ENCODE measurements at places on chromosomes 6 and 20.

GRCh38 chr6:42984001-42984923 lies at the start of gene PPP2R5D:
Gene PPP2R5D, plus strand, starts transcription at chr6:42984570. Its CDS starts 108 bp downstream, at chr6:42984678.
- peak; percentile 95 for DNase-seq

- DNase-seq = no peak
These were observed 705 bp upstream of the UTRN start for GRCh38 chr6:144284478-144284782.

DNA sequence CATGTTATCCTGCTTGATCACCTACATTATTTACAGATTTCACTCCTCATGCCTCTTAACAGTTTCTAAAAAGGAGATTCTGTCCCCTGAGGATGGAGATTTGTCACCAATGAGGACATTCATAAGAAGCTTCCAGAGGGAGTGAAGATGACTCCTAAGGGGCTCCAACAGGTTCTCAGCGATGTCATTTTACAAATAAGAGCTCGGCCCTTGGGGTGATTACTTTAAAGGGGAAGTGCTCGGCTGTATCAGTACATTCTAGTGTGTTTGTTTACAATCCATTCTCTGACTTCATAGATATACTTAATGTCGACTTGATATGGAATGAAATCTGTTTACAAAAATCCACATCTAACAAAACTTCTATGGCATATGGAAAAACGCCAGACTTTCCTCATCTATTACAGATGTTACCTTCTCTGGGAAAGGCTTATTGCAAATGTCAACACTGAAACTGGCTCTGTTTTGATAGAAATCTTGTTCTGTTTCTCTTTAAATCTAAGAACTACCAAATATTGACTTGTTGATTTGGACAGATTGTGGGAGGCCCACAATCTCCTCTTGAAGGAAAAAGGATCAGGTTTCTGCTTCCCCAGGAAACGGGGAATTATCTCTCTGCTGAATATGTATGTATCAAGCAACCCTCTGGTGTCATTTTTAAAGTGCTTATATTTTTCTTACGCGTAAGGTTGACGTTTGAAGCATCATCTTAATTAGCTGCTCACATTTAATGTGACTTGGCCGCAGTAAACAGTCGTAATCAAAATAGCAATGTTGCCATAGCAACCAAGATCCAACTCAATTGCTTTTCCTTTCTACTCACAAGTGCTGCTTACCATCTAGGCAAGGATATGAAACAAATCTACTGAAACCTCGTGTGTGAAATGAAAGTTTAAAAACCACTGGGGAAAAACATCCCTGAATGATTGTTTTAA lies 95.7 kb downstream of the SHLD1 start:
- no peak for DNase-seq

DNA sequence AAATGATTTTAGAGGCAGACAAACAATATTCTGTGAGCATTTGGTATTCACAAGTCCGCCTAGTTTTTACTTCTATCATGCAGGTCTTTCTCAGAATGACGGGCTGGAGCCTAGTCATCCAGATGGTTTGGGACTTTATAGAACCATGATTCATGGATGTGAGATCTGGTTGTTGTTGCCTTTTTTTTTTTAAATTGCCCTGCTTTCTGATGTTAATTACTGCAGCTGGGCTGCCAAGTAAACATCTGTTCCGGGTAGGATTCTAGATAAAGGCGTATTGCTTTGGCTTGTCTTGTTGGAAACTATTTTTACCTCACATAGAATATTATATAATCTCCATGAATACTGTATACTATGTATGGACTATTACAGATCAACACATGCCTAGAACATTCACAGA lies 58.1 kb downstream of the RNF217 start:
- no peak for DNase-seq

GRCh38 chr6:88119769-88120168 lies 46.4 kb downstream of the CNR1 start:
- no peak for DNase-seq

DNA sequence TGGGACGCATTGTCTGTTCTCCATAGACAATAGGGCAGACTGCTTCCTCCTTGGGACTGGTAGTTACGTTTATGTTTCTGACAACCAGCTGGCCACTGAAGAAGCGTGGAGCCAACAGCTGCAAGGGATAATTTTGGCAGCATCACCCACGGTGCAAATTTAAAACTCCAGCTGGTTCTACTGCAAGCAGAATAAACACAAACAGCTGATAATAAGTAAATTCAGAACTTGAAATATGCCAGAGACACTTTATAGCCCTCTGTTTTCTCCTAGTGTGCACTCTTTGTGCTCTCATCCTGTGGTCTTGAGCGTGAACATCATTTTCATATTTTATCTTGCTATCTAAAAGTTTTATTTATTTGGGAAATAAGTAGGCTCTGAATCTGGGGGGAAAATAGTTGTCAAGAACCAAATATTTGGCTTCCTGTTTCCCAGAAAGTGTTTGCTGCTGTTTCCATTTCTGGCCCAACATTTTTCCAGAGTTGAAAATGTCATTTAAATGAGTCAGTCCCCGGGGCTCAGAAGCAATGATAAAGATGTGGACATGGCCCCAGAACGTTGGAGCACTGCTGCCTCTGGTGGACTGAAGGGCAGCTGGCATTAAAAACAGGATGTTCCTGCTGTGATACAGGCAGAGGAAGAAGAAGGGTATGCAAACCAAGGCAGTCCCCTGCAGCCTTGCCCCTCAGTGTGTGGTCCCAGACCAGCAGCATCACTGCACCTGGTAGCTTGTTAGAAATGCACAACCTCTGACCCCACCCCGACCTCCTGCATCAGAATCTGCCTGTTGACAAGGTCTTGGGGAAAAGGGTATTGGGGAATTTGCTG lies 12.5 kb upstream of the THBD start:
- DNase-seq = no peak

DNA sequence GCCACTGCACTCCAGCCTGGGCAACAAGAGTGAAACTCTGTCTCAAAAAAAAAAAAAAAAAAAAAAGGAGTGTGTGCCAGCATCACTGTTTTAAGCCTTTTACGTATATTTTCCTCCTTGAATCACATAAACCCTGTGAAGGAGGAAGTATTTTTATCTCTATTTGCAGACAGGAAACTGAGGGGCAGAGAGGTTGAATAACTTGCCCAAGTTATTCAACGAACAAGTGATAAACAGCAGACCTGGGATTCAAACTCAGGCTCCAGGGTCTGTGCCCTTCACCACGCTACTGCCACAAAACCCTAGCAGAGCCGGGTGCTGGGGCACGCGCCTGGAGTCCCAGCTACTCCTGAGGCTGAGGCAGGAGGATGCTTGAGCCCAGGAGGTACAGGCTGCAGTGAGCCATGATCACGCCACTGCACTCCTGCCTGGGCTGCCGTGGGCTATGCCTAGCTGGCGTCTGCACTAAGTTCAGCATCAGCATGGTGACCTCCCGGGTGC lies 9.4 kb upstream of the AVP start:
- DNase-seq = no peak

DNA sequence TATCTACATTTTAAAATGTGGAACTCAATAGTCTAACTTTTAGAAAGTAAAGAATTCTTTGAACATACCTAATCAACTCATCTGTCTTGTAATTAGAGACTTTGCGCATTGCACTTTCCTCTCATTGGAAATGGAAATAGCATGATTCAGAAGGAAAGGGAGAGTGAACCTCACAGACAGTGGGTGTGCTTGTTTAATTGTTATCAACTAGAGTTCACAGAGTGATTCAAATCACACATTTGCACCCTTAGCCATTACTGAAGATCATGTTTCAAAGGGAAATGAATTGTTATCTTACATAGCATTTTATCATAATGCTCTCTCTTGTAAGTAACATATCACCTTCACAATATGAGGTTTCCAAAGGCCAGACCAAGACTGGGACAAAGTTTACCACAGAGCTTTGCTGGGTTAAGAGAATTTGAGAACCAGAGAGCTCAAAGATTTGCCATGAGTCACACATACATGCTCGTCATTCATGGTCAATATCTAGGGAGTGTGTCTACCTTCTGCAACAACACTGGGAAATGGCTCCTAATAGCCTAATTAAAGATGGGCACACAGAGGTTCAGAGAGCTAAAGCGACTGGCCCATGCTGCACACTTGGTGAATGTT lies 21.5 kb downstream of the GSTA3 start:
- no peak for DNase-seq

- DNase-seq = no peak
These were observed 96.5 kb upstream of the SCP2D1 start for GRCh38 chr20:18717062-18717461.

DNA sequence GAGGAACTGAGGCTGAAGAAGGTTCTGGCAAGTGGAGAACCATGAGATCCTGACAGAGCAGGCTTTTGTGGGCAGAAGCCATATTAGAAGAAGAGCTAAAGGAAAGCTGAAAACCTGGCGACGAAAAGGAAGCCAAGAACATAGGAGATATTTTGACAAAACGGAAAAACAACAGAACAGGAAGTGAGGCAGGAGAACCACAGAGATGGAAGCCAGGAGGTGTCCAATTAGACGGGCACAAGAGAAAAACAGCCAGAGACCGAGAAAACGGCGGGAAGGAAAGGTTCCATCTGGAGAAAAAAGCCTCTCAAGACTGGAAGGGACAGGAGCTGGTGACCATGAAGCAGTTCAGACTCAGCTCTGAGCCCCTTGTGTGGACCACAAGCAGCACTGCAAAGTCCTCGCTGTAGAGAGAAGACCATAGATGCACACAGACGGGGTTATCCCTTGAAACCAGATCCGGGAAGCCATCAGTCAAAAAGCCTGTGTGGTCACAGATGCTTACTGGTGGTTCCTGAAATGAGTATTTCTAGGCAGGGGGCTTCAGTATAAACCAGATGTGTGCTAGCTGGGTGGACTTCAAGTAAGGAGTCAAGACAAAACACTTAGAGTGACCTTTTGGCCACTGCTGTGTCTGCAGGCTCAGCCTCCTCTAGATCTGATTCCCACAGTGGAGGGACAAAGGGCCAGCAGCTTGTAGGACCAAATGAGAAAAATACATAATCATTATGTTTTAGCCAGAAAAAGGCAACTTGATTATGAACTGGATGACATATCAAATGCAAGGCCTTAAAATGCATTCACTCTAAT lies 30.7 kb downstream of the SSR1 start:
- DNase-seq = no peak

DNA sequence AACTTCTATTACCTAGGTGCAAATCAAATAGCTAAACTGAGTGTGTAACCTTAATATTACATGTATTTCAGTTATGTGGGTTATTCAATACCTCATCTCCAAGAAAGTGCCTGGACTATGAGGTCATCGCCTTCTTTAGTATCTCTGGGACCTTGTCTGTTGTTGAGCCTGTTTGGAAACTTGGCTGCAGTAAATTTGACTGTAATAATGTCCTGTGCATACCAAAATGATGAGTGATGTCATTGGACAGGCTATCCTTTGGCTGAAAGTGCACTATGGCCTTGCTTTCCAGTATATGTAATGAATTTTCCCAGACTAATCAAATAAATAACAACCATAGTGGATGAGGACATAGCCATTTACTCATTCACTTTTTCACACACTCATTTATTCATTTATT lies 455.1 kb downstream of the ADGRB3 start:
- no peak for DNase-seq

DNA sequence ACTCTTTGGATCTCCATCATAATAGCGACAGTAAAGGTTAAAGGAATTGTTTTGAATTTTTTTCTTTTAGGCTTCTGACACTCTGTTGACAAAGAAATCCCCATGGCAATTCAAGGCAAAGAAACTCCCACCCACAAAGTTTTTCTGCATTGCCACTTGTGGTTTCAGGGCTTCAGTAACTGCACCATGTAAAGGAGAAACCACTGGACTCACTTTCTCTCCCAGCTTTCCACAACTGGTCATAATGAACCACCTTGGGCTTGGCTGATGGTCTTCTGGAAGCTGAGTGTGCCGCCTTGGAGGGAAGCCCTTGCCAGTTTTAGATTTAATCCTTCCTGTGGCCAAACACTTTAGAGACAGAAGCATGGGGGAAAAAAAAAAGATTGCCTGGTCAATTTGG lies 163.1 kb downstream of the ISM1 start:
- no peak for DNase-seq

DNA sequence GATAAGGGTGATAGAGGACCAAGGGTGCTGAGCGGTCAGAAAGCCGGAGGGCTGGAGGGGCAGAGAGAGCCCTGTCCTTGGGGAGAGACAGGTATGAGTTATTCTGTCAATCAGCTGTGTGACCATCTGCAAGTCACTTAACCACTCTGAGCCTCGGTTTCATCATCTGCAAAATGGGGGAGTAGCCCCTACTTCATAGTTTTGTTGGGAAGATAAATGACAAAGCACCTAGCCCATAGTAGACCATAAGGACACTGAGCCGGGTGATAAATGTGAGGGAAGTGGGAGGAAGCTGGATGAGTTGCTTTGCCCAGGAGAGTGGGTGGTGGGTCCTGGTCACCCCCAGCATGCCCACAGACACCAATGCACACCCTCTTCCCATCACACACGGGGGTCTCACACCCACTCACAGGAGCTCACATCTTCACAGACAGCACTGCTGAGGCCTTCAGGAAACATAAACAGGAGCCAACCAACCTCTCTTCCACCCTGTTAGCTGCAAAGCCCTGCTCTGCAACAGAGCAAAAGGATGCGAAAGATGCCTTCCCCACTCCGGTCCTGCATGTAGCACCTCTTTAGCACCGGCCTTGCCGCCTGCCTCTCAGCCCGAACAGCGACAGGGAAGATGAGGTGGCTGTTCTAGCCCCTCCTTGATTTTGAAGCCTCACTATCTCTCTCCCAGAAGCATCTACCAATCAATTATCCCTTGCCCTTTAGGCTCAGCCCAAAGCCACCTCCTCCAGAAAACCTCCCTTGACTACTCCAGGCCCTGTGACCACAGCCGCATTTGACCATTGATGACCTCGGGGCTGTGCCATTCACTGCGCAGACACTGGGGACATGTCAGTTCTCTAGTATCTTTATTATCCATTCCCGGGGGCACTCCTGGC lies 18.9 kb downstream of the SPDEF start:
- DNase-seq = no peak

GRCh38 chr6:126067073-126067472 lies 80.7 kb downstream of the TRMT11 start:
- DNase-seq = no peak

DNA sequence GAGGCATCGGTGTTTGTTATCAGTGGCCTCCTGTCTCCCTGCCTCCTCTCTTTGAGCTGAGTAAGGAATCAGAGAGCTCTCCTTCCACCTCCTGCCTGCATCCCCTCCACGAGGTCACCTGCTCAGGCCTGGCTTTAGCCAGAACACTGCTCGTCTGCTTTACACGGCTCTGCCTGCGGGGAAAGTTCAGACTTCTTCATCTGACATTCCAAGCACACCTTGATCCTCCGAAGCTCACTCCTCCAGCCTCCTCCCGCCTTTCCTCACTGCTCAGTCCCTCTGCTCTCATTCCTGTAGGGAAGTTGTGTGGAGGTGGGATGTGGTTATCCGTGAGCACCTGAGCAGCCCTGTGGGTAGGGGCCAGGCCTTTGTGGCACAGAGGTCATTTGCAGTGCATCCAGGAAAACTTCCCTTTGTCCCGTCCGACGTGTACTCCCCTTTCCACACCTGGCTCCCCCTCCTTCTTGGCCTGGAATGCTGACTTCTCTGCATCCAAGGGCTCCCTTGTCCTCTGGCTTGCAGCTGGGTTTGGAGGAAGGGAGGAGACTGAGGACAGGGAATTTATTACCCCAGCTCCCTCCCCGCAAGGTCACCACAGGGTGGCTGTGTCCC lies 12.8 kb upstream of the CCDC167 start:
- no peak for DNase-seq

Data from posterior cingulate gyrus (tissue), 11 donors.